ENCODE measurements at places on chromosomes 6 and 20.

GRCh38 chr6:15491255-15491985 is 171.4 kb downstream of the DTNBP1 start:
- DNase-seq = peak; percentile 71

DNA sequence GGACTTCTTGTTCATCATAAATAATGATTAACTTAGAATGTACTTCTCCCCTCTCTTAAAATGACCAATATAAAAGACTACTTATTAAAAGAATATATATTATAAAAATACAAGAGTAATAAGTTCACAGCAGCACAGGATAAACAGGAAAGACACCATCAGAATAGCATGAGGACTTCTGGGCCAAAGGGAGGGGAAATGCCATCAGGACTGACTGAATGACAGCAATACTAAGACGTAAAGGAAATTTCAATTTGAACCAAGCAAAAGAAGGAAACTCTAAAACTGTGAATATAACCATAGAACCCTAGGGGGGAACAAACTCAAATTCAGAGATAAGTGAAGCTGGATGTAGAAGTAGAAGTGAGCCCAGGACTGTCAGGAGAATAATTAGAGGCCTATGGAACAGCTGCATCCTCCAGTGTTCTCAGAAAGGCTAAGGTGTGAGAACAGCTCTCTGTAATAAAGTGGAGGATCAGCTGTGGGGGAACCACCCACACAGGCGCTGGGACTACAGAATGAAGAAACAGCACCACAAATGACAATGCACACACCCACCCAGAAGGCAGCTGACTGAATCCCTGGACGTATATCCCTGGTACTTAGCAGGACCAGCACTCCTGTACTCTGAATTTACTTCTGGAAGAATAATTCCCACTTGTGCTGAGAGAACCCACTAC is 37.8 kb downstream of the ZHX3 start:
- no peak for DNase-seq

- no peak for DNase-seq
These were observed 21.9 kb upstream of the CD2AP start for GRCh38 chr6:47455533-47456209.

GRCh38 chr6:169250660-169251059 is 3.0 kb downstream of the THBS2 start:
- DNase-seq = peak; percentile 39

DNA sequence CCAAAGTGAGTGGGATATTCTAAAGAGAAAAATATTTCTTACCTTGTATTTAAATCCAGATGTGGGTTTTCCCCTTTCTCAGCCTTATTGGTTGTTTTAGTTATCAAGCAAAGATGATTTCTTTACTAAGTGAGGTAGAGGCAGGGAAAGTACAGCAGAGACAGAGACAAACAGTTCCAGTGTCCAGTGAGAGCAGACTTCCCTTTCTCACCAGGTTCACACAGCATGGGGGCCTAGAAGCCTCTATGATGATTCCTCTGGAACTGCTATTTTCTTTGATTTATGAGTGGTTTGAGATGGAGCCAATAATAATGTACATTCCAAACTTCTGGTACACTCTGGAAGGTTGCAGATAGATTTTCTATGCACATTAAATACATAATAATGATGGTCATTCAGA is 234.0 kb upstream of the MARCKS start:
- DNase-seq = no peak

- DNase-seq = no peak
These were observed 1.2 kb downstream of the FOXO3 start for GRCh38 chr6:108561742-108562502.

- DNase-seq = peak; percentile 75
These were observed 15.4 kb upstream of the IER3 start for GRCh38 chr6:30759575-30760239.

DNA sequence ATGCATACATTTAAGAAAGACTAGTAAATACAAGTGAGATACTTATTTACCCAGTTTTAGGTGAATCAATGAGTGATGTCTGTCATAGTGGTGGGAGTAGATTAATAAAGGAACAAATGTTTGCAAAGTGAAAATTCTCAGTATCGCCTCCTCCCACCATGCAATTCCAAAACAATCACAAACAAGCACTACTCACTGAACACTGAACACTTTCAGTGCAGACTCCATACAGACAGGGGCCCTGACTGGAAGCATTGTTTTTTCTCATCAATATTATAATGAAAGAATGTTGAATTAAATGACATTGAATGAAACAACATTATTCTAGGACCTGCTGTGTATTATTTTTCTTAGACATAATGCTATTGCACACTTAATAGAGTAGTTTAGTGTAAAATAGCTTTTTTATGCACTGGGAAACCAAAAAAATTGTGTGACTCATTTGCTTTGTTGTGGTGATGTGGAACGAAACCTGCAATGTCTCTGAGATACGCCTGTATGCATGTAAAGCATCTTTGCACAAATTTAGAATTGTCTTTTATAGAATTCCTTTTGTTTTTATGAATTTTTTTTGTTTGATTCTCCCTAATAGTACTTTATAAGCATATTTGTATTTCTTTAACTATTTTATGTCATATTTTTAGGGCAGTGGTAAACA is 317.5 kb downstream of the UTRN start:
- DNase-seq = no peak

GRCh38 chr6:52596371-52597028 is 19.6 kb upstream of the TRAM2 start:
- DNase-seq = no peak

DNA sequence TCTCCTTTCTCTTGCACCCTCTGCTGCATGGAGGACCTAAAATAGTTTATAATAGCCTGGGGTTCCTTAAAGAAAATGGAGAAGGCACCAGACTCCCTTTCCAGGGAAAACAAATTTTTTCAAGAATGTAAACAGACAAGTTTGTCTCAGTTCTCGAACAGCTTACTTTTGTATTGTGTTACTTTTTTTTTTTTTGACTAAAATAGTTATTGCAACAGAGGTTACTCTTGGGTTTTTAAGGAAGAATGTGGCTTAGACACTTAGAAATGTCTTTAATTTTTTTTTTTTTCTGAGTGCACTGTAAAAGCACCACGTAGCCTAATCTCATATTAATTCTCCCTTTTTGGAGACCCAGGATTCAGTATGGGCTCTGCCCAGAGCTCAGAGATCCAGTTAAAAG is 148.7 kb upstream of the CARMIL1 start:
- no peak for DNase-seq

- peak; percentile 94 for DNase-seq
These were observed 207.1 kb downstream of the NFATC2 start for GRCh38 chr20:51335329-51335841.

DNA sequence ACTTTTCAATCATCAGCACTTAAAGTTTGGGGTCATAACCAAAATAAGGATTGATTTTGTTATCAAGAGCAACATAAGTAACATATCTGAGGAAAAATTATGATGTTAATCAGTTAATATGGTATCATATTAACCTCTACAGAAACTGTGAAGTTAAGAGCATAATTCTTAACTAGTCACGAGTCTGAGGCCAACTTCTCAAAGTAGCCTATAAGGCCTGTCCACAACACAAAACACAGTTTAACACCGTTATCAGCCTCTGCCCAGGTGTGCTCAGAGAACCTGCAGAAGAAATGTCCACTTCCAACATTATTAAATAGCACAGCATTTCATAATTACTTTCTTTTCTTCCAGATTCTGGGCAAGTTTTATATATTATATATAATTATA is 1.1 kb downstream of the STX7 start:
- DNase-seq = no peak

DNA sequence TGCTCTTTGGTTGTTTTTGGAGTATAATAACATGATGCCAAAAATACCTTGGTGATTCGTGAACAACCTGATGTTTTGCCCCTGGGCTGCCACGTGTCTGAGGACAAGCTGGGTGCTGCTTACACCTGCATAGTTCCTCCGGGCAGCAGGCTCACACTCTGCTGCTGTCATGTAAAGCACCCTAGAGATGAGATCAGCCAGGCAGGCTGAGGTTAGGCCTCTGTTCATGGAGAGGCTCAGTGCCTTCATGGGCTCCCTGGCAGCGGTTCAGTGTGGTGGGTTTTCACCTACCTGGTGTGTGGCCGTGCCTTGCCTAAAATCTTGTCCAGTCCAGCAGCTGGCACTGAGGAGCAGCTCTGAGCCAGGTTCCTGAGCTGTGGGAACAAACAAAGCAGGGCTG is 60.1 kb upstream of the TAGAP start:
- DNase-seq = no peak

GRCh38 chr6:157194643-157195042 is 128.7 kb downstream of the TMEM242 start:
- DNase-seq = no peak

DNA sequence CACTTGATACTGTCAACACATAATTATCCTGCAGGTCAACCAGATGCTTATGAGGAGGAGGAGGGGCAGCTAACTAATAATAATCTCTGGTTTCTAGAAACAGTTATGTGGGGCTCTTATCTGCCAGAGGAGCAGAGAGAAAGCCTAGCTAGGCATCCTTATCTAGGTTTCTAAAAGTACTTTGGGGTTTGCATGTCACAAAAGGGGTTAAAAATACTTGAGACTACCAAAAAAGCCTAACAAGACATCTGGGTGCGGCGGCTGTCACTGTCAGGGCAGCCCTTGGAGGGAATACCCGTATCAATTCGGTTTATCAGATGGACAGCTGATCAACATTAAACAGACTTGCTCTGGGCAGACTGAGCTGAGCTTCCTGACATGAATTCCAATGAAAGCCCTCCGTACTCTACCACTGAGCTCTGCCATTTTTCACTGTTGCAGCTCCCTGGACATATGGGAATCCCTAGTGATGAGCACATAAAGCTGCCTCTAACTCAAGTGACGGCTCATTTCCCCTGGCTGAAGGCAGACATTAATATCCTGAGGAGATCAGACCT is 166.6 kb downstream of the PDSS2 start:
- DNase-seq = no peak

GRCh38 chr20:49557449-49557848 is 10.5 kb downstream of the PTGIS start:
- DNase-seq = no peak

DNA sequence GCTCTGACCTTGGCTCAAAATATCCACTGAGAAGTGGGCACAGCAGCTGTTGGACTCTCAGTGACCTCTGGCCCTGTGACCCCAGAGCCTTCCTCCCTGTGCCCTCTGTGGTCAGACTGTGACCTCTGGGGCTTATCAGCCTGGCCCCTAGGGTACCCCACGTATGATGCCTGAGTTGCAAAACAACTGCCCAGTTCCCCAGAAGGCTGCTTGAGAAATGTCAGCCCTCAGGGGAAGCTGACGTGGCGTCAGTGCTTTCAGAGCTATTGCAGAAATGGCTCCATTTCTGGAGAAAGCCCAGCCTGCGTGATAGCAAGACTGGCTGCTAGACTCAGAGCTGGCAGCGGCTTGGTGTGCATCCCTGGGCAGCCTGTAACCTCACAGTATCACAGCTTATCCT is 31.5 kb upstream of the TGM2 start:
- no peak for DNase-seq

- DNase-seq = no peak
These were observed 108.2 kb downstream of the UST start for GRCh38 chr6:148854992-148855391.

DNA sequence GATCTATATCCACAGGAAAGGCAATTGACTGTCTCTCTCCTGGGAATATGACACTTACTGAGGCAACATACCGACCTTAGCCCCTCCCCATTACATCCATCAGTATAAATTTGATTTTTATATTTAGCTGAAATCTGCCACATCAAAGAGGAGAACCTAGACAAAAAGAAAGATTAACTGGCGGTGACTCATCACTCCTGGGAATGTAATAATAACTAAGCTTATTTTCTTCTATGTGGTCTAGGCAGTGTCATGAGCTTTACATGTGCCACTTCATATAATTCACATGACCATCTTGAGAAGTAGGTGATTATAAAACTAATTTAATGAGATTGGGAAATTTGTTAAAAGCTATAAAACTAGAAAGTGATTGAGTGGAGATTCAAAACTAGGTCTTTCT is 520.0 kb upstream of the HS3ST5 start:
- no peak for DNase-seq

- DNase-seq = no peak
These were observed 859 bp upstream of the SMIM29 start for GRCh38 chr6:34249469-34250261.

DNA sequence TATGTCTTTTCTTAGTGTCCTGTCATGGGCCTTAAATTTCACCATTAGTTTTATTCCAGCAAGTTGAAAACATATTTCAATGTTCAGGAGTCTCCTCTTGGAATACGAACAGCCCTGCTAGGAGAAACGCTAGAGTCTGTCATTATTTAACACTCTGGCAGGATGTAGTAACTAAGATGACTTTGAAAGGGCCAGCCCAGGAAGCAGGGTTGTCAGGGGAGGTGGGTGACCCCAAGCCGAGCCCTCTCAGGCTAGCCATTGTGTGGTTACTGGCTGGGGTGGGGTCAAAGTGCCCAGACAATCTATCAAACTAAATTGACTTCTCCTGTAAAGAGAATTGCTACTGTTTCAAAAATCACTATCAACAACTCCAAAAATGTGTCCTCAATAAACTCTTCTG is 67.8 kb downstream of the LY86 start:
- no peak for DNase-seq

DNA sequence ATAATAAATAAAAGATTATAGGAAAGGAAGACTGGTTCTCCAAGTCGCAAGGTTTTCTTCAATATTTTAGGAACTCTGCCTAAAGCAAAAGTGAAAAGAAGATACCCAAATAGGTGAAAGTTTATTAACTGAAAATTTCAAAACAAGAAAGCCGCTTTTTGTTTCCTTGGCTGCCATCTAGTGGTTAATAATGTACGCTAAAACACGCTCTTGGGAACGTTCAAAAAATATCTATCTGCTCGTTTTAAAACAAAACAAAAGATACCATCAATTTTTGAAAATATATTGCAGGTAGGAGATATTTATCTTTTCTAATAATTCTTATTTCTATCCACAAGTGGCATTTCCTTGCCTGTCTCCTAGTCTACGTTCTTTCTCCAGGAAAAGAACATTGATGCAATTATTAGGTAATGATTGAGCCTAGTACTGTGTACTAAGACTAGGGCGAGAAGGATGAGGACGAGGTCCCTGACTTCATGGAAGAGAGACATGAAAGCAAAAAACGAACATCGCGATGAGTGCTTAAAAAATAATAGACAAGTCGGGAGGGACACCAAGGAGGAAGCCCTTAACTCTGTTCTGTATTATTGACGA is 97.2 kb downstream of the SPTLC3 start:
- DNase-seq = peak; percentile 17

GRCh38 chr6:5817869-5818268 is 188.9 kb downstream of the NRN1 start:
- no peak for DNase-seq

GRCh38 chr6:108716801-108717791 is 131.1 kb upstream of the ARMC2 start:
- DNase-seq = no peak

DNA sequence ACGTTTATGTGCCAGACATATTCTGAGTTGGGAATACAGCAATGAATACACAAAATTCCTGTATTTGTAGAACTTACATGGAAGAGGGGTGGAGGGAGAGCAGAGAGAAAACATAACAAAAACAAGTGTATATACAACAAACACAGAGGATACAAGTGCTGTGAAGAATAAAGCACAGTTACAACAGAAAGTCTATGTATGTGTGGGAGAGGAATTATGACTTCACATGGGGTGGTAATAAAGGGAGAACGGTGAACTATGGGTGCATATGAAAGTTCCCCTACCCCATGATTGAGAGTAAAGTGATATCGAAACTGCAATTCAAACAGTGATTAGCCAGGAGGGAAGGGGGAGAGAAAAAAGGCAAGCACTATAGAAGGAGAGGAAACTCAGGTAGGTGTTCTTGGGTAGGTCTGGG is 24.6 kb downstream of the HBS1L start:
- DNase-seq = no peak

GRCh38 chr6:53647462-53648094 is 18.0 kb downstream of the KLHL31 start:
- DNase-seq = no peak

Measured in amniotic stem cell (primary cell).